H1 (cell line): ENCODE measurements at places on chromosomes 2 and 18.
A peak's percentile ranks its signal among the peaks of the same experiment; 100 is the strongest.

DNA sequence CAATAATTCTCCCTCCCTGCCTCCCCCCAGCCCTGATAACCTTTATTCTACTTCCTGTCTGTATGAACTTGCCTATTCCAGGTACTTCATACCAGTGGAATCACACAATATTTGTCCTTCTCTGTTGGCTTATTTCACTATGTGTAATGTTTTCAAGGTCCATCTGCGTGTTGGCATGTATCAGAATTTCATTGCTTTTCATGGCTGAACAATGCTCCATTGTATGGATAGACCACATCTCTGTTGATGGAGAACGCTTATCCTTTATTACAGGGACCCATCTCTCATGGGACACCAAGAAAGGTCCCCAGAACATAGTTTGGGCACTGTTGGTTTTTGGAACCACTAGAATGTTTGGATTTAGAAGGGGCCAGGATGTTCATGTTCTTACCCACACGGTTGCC is 40.2 kb downstream of the ATOH8 start:
- no peak for DNase-seq

- no peak for DNase-seq
Observed at GRCh38 chr2:101305492-101306078, 2.9 kb downstream of the RNF149 start.

DNA sequence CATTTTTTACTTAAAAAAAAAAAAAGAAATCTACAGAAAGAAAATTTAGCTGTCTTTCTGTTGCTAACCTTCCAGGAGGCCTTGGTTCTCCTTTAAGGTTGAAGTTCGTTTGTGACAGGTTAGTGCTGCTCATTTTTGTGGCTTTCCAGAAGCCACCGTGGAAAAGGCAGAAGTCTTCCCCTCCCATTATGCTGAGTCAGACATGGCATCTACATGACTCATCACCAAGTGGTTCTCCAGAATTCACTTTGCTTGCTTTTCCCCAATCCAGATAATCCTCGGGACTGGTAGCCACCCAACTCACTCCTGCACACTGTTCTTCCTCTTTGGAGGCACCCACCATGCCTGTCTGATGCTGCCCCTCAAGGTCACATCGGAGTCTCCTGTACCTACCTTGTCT is 228.7 kb downstream of the PIK3C3 start:
- no peak for DNase-seq

GRCh38 chr18:73679941-73680712 is 467.5 kb downstream of the FBXO15 start:
- no peak for DNase-seq

- DNase-seq = no peak
Observed at GRCh38 chr2:70116936-70117552, 29.8 kb downstream of the PCBP1 start.

GRCh38 chr2:136242687-136243277 is 124.8 kb upstream of the CXCR4 start:
- DNase-seq = no peak

DNA sequence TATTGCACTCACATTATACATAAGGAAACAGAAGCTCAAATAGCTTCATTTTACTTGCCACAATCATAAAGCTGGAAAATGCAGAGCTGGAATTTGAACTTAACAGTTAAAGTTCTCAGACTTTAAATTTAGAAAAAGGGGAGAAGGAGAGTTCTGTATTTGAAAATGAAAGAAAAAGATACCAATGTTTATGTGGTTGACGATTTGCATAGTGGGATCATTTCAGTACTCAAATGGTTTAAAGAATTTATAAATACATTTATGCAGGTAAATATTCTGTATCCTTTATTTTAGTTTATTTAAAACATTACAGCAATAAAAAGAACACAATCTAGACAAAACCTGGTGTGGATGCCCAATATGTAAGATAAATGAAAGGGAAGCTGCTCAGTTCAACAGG is 25.5 kb upstream of the STAT4 start:
- no peak for DNase-seq

GRCh38 chr2:201228912-201229290 is 31.4 kb upstream of the CASP8 start:
- no peak for DNase-seq

DNA sequence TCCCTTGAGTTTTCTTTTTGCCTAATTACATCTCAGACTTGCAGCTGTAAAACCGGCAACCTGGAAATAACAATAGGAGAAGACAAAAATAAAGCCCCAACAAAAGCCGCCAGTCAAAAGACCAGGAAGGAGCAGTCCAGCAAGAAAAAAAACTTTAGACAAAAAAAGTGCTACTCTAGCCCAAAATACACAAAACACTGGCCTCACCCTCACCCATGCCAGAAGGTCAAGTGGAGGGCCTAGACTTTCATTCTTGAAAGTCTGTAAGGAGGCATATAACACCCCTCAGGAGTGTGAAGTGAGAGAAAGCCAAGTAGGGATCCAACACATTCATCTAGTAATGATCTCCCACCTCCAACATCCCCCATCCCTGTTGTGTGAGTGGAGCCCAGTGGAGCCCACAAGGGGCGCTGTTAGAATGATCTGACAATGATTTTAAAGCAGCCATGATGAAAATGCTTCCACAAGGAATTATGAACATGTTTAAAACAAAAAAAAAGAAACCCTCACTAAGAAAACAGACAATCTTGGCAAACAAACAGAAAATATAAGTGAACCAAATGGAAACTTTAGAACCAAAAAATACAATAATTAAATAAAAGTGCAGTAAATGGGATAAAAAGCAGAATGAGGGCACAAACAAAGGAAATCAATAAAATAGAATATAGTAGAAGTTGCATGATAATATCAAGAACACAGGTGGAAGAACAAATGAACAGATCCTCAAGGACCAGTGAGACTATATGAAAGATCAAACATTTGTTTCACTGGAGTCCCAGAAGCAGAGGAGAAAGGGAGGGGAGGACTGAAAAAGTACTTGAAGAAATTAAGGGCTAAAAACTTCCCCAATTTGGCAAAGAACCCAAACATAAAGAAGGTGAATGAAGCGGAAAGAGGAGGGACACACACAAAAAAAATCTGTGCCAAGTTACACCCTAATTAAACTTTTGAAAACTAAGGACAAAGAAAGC is 23.9 kb downstream of the SESTD1 start:
- no peak for DNase-seq

DNA sequence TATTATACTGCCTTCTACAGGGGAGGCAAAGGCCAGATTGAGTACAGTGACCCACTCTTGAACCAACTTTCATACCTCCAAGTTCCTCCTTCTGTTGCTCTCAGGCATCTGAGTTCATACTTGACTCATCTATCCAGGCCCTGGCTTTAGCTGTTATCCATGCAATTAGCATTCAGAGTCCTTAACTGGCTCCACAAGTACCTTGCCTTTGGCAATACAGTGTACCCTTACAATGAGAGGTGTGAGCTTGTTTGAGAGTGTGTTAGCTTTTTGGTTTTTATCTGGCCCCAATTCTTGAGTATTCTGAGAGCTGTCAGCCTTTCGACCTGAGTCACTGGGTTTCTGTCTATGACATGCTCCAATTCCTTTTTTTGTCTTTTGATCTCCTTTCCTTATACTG is 60.2 kb downstream of the EHD3 start:
- DNase-seq = no peak

DNA sequence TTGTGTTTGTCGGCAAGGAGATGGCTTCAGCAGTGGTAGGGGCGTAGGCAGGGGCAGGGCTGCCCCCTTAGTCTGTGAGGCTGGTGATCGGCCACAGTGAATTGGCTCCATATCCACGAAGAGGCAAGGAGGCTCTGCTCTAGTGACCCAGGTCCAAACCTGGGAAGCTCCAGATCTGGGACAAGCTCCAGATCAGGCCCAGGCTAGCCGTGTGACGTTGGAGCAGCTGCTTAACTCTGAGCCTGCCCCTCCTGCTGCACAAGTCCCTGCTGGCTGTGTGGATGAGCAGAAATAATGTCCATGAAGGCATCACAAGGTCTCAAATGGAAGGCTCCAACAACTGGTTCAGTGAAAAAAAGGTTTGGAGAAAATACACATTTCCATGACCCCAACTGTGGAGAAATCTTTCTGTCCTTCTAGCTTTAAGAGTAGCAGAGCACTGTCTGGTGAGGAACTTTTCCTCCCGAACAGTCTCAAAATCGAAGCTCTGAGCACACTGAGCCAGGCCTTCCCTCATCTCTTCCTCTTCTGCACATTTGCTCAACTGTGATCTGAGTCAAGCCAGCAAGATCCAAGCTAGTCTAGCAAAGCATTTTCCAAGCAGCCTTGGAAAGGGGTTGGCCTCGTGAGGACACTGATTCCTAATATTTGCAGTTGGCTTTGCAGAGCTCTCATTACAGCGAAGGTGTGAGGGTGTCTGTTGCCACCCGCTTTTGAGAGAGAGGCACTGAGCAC is 67.0 kb upstream of the TCF7L1 start:
- no peak for DNase-seq

GRCh38 chr2:66466433-66466832 is 31.5 kb downstream of the MEIS1 start:
- no peak for DNase-seq

DNA sequence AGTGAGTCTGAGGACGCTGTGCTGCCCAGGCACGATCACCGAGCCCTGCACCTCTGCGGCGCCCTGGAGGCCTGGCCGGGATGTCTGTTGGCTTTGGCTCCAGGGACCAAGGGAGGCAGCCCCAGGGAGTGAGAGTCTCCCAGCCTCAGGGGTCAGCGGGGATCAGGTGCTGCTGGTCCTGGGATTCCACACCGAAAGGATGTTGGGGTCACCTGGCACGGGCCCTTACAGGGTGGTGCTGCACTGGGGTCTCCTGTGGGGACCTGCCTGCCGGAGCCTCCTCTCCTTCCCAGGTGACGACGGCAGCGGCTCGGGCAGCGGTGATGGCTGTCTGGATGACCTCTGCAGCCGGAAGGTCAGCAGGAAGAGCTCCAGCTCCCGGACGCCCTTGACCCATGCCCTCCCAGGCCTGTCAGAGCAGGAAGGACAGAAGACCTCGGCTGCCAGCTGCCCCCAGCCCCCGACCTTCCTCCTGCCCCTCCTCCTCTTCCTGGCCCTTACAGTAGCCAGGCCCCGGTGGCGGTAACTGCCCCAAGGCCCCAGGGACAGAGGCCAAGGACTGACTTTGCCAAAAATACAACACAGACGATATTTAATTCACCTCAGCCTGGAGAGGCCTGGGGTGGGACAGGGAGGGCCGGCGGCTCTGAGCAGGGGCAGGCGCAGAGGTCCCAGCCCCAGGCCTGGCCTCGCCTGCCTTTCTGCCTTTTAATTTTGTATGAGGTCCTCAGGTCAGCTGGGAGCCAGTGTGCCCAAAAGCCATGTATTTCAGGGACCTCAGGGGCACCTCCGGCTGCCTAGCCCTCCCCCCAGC is 30.5 kb downstream of the GPC1 start:
- DNase-seq = no peak

GRCh38 chr18:45231617-45232016 is 383.7 kb upstream of the SLC14A2 start:
- DNase-seq = no peak

GRCh38 chr2:207779523-207779922 is 9.8 kb upstream of the FZD5 start:
- DNase-seq = no peak

DNA sequence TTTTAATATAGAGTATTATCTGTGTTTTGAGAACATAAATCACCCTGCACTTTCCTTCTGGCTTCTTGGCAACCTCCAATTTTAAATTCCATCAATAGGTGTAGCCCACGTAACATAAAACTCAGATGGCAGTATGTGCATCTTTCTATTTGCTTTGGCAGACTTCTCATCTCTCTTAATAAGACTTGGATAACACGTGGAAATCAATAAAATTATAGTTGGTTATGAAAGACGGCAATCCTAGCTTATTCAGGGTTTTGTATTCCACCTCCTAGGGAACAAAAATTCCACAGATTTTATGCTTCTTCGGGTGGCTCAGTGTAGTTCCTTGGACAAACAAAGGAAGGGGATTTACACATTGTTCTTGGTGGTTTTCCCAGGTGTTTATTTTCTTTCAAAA is 299.3 kb downstream of the RND3 start:
- no peak for DNase-seq

DNA sequence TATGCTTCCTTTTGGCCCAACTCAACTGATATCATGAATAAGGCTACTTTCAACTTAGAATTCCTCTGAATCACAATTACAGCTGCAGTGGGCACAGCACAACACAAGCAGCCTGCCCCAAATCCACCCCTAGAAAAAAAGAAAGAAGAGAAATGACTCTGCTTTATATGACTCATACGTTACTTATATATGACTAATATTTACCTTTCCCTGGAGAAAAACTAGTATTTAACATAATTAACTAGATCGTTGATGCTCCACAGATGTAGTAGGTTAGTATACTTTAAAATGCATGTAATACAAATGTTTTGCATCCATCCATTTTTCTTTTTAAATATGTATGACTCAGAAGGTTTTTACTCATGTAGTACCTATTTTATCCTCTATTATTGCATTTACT is 133.3 kb upstream of the UNC80 start:
- no peak for DNase-seq

GRCh38 chr2:134943540-134943939 is 24.9 kb downstream of the CCNT2 start:
- DNase-seq = no peak

DNA sequence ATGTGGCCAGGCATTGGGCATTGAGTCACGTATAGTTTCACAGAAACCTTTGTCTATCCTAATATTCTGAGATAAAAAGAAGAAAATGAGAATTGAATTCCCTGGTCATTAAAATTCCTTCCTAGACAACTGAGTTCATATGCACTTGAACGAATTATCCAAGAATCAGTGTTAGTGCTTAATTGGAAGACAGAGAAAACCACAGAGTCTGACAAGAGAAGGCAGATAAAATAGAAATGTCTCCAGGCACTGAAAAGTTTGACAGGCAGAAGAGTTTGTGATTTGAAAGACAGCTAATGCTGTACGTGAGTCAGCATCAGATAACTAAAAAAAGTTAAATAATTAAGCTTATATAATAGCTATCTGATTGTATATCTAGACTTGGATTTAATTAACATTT is 47.7 kb upstream of the TRIB2 start:
- DNase-seq = no peak

- DNase-seq = peak; percentile 51
Observed at GRCh38 chr2:224971214-224971613, 71.1 kb downstream of the DOCK10 start.

- no peak for DNase-seq
Observed at GRCh38 chr2:15145046-15145817, 415.9 kb downstream of the NBAS start.

- DNase-seq = no peak
Observed at GRCh38 chr18:63736876-63737275, 34.1 kb downstream of the SERPINB11 start.

DNA sequence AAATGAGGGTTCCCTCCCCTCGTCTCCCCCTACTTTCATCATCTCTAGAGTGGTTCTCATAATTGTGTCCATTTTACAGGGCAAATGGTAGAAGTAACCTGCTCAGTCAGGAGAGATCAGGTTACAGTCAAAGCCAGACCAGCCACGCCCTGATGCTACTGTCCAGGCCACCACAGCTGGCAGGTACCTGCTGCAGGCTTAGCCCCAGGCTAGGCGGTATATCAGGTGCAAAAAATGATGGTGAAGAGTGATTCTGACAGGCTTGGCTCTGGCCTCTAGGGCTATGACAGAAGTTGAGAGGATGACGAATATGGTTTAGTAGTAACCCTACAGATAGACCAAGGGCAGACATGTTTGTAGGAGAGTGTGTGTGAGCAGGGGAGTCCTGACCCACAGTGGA is 67.1 kb downstream of the HAUS1 start:
- DNase-seq = no peak
